ENCODE measurements at places on chromosomes 16 and 17.

GRCh38 chr16:74034862-74035261, 261.8 kb upstream of the PSMD7 start:
- DNase-seq, result no peak

- no peak for DNase-seq
Observed at GRCh38 chr17:74579900-74580299, 12.2 kb downstream of the CD300LD start.

DNA sequence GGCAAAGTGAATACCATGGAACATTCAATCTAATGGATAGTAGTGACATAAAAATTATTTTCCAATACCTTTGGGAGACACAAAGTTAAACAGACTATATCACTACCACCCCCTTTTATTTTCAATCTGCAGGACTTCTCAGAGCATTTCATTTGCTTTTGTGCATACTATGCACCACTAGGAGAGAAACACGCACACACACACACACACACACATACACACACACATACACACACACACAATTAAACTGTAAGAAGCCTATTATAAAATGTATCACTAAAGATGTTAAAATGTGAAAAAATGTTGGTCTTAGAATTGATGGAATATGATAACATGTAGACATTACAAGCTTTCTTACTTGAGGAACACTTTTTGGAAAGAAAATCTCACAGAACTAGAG, 331.4 kb downstream of the CA10 start:
- no peak for DNase-seq

GRCh38 chr17:31568539-31568938, 177.1 kb downstream of the RAB11FIP4 start:
- no peak for DNase-seq

DNA sequence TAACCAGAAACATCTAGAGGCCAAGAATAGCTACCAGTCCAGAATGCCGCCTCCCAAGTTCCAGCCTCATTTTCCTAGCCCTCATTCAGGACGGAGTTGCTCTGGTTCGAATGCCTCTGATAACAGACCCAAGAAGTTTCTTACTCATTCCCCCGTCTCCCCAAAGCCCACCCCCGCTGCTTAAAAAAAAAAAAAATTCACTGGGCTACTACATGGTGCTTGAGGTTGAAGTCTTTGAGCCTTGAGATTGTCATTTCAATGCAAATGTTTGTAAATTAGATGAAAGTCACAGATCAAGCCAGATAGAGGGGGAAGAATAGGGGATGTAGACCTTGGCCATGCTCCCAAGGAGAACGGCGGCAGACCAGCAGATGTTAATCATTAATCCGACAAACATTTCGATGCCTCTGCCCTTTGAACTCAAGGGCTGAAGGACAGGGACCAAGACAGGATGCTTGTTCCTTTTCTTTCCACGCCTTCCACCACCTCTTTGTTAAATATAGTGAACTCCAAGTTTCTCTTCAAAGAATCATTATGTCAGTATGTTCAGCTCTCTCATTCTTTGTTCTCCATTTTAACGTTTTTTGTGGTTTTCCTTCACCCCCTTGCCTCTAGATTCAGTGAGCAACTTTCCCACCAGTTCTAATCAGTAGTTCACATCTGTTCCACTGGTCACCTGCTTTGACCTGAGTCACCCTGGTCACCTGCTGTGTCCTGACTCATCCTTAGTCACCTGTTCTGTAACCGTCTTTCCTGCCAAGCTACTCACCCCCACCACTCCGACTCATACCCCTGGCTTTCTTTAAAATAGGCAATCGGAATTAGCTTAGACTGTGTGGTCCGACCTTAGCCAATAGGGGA, 190.3 kb downstream of the CPPED1 start:
- DNase-seq, result no peak

GRCh38 chr16:84973236-84973635, 38.1 kb downstream of the ZDHHC7 start:
- DNase-seq, result no peak

Data from effector memory CD8-positive, alpha-beta T cell (primary cell).